ENCODE measurements at places on chromosomes 2 and 18.

DNA sequence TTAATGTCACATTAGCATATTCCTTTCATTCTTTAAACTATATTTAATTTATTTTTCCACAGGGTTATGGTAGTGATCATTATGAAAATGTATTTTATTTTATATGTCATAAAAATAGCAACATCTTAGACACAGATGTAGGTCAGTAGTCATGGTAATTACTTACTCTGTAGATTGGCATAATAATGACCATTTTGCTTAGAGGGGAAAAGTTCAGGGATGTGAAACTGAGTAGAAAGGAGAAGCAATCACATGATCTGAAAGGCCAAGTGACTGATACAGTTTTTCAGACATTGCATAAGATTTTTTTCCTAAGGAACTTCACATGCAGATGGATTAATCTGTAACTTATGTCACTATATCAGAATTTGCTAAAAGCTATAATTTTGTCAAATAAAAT, 286.9 kb downstream of the CTNNA2 start:
- DNase-seq: no peak

DNA sequence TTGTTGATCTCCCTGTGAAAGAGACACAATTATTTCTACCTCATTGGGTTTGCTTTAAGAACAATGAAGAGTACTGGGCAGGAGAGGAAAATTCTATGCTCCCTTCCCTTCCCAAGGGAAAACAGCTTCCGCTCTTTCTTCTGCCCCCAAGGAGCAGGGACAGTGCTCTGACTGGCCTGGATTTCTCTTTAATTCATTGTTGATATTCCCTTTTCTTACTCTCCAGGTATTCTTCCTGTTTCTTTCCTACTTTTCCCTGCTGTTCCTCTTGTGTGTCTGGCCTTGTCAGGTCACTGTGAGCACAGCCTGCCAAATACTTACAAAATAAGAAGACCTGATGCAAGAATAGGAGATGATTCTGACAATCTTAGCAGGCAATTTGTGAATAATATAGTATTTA, 49.6 kb upstream of the SPAG16 start:
- DNase-seq: no peak

DNA sequence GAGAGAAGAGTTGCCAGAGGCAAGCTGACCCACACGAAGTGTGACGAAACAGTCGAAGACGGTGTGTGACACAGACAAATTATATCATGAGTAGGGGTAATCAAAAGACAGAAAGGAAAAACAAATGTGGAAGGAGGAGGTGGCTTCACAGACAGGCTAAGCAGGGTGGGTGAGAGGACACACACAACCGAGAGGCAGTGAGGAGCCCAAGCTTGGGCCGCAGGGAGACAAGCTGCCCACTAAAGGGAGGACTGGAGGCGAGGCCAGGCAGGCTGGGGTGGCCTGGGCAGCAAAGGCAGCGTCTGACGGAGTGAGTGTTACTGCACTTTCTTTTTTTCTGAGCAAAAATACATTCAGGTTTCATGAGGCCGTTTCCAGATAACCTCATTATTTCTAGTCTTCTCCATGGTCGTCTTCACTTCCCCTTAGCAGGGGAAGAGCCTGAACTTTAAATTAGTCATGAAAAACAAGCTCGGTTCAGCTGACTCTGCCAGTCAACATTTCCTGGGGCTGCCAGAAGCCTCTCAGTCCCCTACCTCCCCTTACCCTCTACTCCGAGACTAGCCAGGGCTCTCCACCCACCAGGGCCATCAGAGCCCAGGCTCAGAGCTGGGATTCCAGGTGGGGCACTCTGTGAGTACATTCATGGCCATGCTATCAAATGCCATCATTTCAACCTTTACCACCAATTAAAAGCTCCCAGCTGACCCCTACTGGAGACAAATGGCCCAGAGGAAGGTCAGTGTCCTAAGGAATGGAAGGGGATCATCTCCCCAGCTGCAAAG, 13.8 kb upstream of the ZFP36L2 start:
- no peak for DNase-seq

- no peak for DNase-seq
Observed at GRCh38 chr2:29910960-29911359, 10.4 kb downstream of the ALK start.

GRCh38 chr2:122032264-122032645, 276.8 kb downstream of the TSN start:
- no peak for DNase-seq

DNA sequence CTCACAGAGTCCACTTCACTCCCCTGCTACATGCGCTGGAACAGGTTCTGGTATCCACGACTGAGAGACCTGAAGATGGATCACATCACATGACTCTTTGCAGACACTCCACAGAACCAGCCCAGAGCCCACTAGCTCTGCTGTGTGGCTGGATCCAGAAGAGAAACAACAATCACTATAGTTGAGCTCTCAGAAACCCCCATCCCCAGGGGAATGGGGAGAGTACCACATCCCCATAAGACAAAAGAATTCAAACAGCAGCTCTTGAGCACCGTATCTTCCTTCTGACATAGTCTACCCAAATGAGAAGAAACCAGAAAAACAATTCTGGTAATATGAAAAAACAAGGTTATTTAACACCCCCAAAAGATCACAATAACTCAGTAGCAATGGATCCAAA, 76.4 kb downstream of the ZSWIM2 start:
- DNase-seq: no peak

GRCh38 chr2:160384791-160385190, 108.8 kb downstream of the RBMS1 start:
- DNase-seq: no peak

GRCh38 chr2:231800493-231801091, 14.3 kb downstream of the COPS7B start:
- DNase-seq: no peak

- no peak for DNase-seq
Observed at GRCh38 chr2:26687328-26687727, 5.2 kb upstream of the KCNK3 start.

DNA sequence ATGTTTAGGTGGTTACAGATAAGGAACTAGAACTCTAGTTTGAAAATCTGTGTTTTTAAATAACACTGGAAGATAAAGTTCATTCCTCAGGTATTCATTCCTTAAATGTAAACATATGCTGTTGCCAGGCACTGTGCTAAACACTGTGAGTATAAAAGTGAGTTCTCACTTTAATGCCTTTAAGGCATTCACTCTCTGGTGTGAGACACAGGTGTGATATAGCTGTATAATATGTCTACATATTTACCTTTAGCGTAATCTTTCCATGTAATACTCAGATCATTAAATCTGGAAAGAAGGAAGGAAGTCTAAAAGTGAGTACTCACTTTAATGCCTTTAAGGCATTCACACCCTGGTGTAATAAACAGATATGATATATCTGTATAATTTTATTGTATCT, 472.6 kb downstream of the PARD3B start:
- DNase-seq: no peak

DNA sequence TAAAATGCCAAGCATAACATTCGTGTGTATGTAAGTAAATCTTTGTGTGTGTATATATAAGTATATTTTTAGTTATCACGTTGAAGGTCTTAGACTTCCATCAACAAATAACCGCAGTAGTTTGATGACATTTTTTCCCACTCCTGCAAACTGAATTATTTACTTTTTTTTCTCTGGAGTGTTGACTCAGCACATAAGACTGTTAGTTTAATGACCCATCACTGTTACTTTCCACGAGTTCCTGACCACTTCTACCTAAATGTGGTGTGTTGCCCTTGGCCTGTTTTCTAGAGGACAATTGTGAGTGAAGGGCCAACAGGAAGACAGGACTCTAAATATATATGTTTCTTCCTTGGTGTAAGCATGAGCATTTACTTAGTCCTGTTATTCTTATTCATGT, 71.3 kb upstream of the TXNDC2 start:
- no peak for DNase-seq

GRCh38 chr18:41745166-41746049, 209.6 kb upstream of the PIK3C3 start:
- no peak for DNase-seq

DNA sequence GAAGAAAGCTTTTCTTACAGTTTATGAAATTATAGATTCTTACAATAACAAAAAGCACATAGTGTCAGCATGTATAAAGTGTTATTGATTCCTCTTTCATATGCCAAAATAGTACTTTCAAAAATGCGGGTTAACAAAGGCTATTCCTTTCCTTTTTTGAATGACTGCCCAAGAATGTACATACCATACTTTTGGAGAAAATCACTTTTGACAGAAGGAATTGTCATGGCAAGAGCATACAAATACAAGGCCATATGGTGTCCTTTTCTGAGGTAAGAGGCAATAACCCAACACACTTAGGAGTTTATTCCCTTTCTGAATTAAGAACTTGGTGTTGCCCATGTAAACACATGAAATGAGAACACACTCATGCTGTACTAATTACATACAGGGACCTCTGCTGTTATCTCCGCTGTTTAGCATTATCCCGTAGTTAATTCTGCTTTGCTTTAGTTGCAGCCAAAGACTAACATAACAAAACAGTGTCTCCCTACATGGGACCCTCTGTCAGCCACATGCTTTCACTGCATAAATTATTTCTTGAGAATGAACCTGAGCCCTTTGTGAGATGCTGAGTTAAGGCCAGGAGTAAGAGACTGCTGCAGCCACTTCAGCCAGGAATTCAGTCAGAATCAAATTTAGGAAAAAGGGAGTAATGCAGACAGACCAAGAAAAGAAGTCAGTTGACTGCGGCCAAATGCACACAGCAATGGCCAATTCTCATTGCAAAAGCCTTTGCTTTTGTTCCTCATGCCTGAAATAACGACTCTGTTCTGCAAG, 67.0 kb downstream of the CDH2 start:
- no peak for DNase-seq

DNA sequence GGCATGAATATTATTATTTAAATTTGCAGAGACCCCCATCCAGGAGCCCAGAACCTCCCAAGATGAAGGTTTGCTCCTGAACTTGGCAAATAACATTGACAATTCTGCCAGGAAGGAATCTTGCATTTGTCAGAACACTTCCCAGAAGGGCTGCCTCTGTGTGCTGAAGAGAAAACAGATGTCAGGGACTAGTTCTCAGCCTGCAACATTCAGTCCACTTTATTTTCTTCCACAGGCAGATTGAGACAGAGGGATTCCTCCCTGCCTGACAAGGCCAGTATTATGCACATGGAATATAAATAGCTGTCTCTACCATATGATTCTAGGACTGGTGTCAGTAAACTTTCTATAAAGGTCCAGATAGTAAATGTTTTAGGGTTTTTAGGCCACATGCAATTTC, 171.5 kb upstream of the SIX2 start:
- no peak for DNase-seq

GRCh38 chr2:61356958-61357350, 113.9 kb downstream of the USP34 start:
- DNase-seq: no peak

DNA sequence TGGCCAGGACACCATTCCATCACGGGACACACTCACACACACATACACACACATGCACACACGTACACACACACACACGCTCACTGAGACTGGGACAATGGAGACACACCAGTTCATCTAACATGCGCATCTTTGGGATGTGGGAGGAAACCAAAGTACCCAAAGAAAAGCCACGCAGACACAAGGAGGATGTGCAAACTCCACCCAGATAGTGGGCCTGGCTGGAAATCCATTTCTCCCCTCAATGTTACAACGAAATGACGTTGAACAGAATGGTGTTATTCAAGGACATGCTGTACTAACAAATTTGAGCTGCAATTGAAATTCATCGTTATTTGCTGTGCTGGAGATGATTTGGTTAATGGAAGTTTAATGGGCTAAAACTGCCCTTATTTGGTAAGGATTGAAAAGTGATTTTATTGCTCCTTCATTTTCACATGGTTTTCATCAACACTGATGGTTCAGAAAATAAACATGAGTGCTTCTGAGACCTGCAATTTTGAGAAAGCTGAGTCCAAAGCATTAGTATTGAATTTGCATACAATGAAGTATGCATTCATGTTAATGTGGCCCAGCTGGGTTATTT, 110.0 kb downstream of the KCNE4 start:
- no peak for DNase-seq

DNA sequence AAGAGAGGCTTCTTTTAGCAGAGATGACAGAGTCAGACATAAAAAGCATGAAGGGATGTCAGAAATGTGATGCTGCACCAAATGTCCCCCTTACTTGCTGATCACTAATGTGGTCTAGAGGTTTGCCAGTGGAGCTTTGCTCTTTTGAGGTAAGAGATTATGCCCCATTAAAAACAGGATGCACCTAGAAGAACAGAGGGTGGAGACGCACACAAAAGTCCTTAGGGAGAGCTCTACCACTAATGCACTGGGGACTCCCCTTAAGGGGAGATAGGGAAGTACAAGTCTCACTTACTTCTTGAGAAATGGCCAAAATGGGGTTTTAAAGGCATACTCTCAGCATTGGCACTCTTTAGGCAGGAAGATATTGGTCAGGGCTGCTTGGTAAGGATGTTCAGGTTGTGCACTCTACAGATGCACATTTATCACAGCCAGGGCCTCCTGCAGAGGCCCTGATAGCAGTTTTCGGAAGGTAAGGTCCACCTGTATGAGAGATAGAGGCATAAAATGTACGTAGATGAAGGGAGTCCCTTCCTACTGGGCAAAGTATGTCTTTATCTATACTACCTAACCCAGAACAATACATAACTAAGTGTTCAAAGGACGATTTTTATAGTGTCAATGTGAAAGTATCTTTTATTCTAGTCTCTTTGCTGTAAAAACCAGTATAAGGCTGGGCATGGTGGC, 17.0 kb upstream of the SCYGR1 start:
- no peak for DNase-seq

DNA sequence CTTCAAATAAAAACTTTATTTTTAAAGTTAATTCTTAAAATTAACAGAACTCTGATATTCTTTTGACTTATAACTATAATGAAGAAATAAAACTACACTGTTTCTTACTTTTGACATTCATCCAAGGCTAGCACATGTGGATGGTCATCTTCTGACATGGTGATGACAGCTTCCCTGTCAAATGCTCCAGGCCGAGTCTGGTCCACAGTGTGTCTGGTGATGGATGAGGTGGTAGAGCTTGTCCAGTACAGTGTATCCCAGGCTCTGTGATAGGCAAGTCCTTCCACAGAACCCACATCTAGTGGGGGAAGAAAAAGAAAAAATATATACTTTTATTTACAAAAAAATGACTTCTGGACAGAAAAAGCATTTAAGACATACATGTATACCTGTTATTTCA, 1529.5 kb downstream of the LRP1B start:
- no peak for DNase-seq

GRCh38 chr18:10354241-10354811, 100.1 kb upstream of the APCDD1 start:
- DNase-seq: no peak

GRCh38 chr2:237509905-237510304, 22.9 kb downstream of the MLPH start:
- no peak for DNase-seq

GRCh38 chr18:48860269-48861180, 90.2 kb downstream of the SMAD7 start:
- DNase-seq: no peak

- DNase-seq: no peak
Observed at GRCh38 chr18:11112286-11112685, 37.1 kb downstream of the PIEZO2 start.

DNA sequence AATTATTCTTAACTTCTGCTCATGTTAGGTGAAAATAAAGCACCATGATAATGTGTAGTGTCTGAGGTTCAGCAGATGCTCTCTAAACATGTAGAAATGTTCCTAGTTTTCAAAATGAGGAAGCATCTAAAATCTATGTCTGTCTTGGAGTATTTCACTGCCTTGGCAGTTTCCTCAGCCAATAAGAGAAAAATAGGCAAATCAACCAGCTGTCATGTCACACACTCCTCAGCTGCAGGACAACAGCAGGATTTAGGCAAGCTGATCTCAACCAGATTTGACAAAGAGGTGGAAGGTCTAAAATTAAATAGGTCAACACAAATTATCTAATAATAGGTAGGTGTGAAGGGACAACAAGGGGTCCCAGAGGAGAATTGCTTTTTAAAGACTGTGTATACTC, 164.1 kb upstream of the BOD1L2 start:
- DNase-seq: no peak

All from GOT3 (cell line).